ENCODE measurements at places on chromosomes 2 and 18.

GRCh38 chr2:636641-637405 lies 40.4 kb downstream of the TMEM18 start:
- peak; percentile 44 for DNase-seq

- DNase-seq: no peak
Observed at GRCh38 chr2:23824777-23825212, 102.1 kb downstream of the ATAD2B start.

- peak; percentile 53 for DNase-seq
Observed at GRCh38 chr2:169080250-169081069, 11.1 kb downstream of the DHRS9 start.

DNA sequence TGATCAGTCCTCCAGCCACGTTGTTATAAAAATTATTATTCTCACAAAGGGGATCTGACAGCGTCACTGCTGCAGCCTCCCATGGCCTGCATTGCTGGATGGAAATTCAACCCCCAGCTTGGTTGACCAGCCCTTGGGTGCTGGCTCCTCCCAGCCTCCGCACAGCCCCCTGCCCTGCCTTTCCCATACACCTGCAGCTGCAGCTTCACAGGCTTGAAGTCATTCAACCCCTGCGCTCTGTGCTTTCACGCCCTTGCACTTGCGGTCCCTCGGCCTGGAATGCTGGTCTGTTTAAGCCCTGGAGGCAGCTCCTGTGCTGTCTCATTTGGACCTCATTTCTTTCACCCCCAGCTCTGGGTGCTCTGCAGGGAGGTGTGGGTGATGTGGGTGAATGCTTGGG lies 860 bp upstream of the CD8A start:
- no peak for DNase-seq

DNA sequence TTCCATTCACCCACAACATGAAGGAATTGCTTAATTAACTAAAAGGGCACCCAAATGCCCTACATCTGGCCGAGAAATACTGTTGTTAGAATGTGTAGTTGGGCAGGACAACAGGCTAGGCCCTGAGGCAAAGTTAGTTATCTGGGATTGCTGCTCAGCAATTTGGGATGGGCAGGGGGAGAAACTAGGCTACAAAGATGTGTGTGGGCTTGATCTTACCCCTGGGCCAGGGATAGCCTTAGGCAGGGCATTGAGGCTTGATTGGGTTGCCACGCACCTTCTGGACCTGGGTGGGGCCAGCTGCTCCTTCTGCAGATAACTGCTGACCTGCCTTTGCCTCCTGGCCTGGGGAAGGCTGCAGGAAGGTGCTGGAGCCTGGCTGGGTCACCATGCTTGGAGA lies 9.4 kb downstream of the IL18RAP start:
- DNase-seq: no peak

DNA sequence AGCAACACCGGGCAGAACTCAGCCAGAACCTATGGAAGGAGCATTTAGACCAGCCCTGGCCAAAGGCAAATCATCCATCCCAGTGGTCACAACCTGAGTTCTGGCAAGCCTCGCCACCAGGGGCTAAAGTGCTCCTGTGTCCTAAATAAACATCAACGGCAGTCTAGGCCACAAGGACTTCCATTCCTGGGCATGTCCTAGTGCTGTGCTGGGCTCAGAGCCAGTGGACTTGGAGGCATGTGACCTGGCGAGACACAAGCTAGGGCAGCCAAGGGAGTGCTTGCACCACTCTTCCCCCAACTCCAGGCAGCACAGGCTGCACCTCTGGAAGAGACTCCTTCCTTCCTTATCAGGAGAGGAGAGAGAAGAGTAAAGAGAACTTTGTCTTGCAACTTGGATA lies 69.0 kb downstream of the ST6GAL2 start:
- DNase-seq: no peak

- no peak for DNase-seq
Observed at GRCh38 chr2:8141780-8142179, 540.1 kb upstream of the ID2 start.

- DNase-seq: peak; percentile 62
Observed at GRCh38 chr2:110219496-110220189, 7.3 kb upstream of the MTLN start.

DNA sequence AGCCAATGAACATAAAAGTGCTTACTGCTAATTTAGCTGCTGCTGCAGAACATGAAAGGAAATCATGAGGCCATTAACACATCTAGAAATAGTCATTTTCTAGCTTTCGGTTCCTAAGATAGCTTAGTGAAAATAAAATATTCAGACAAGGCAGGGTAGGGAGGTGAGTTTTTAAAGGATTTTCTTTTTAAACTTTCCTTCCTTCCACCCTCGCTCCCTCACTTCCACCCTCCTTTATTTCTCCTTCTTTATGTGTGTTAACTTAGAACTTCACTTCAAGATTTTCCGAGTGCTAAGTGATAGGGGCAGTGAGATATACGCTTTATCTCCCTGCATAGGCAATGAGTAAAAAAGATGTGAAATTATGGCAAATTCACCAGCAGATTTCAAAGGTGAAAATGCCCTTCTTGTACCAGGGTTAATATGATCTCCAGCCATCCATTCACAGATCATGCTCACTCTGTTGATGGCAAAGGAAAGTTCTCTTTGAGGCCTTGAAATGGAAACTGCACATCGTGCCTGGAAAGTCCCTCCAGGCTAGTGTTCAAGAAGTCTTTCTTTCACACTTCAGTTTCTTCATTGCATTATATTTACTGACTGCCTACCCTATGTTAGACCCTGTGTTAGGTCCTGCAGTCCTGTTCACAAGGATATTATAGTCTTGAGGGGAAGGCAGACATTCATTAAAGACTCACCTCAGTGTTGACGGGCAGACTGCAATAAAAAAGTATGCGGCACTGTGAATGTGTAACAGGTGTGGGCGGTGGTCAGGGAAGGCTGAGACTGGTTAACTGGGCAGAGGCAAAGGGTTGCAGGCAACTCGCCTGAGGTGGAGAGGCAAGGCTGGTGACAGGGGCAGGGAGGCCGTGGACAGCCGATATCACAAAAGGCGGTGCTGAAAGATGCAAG lies 200.8 kb downstream of the PLCL1 start:
- no peak for DNase-seq

- DNase-seq: peak; percentile 96
Observed at GRCh38 chr2:231611273-231612108, 18.8 kb downstream of the TEX44 start.

GRCh38 chr2:207490441-207490840 lies 39.3 kb upstream of the CREB1 start:
- no peak for DNase-seq

GRCh38 chr2:188884046-188884445 lies 90.1 kb upstream of the COL3A1 start:
- DNase-seq: no peak
